ENCODE measurements at places on chromosomes 4 and X. TPM values are rescaled to one million over a fixed set of nuclear protein-coding genes. Genes with fewer than 3 reads are reported as not detected.

Gene PRDM8
- total RNA-seq, result not detected

Gene MAGEA2B
- not detected for total RNA-seq

Gene USP17L5
- total RNA-seq, result not detected

Gene C1QTNF7
- not detected for total RNA-seq

Gene MED14
- total RNA-seq, result 37.9 TPM

Gene ZNF732
- total RNA-seq, result 0.25 TPM

Gene OPHN1
- not detected for total RNA-seq

Gene DKK2
- total RNA-seq, result not detected

Gene UXT
- 202 TPM for total RNA-seq

Gene TEX13B
- total RNA-seq, result not detected

Gene SYN1
- not detected for total RNA-seq

Gene CT45A5
- not detected for total RNA-seq

Gene SGMS2
- total RNA-seq, result not detected

Gene SH3D19
- total RNA-seq, result not detected

Gene GAGE12H
- total RNA-seq, result not detected

Gene SRPX2
- total RNA-seq, result not detected

Gene GK
- 16.8 TPM for total RNA-seq

Gene DRP2
- total RNA-seq, result 0.04 TPM

Gene ADGRL3
- total RNA-seq, result not detected

Gene BMP2K
- total RNA-seq, result 3.5 TPM

Gene PPAT
- total RNA-seq, result 44.9 TPM

Gene SYTL4
- total RNA-seq, result 0.30 TPM

Gene CCKAR
- total RNA-seq, result not detected

Gene WAS
- total RNA-seq, result 63.4 TPM

Gene BTK
- 81.6 TPM for total RNA-seq

Gene GCNA
- 5.4 TPM for total RNA-seq

Gene NR3C2
- total RNA-seq, result 1.6 TPM

Gene FAM13A
- total RNA-seq, result 0.30 TPM

Gene USP26
- total RNA-seq, result not detected

Gene FGF5
- not detected for total RNA-seq

Gene KIT
- not detected for total RNA-seq

Gene RASSF6
- 2.9 TPM for total RNA-seq

Gene BGN
- not detected for total RNA-seq

Gene CLCN4
- 4.3 TPM for total RNA-seq

Gene TMEM35A
- 0.11 TPM for total RNA-seq

Gene CHIC1
- 23.7 TPM for total RNA-seq

Gene CXorf49
- total RNA-seq, result not detected

Gene PRR32
- not detected for total RNA-seq

Gene SLITRK4
- not detected for total RNA-seq

Gene STK26
- 49.5 TPM for total RNA-seq

Gene PCDH7
- not detected for total RNA-seq

Gene NKX6-1
- not detected for total RNA-seq

Gene NAP1L2
- not detected for total RNA-seq

Gene PPARGC1A
- 0.14 TPM for total RNA-seq

Gene SLC38A5
- not detected for total RNA-seq
